Cortex of kidney (tissue), 1 donor: ENCODE measurements at places on chromosomes 4 and X.

DNA sequence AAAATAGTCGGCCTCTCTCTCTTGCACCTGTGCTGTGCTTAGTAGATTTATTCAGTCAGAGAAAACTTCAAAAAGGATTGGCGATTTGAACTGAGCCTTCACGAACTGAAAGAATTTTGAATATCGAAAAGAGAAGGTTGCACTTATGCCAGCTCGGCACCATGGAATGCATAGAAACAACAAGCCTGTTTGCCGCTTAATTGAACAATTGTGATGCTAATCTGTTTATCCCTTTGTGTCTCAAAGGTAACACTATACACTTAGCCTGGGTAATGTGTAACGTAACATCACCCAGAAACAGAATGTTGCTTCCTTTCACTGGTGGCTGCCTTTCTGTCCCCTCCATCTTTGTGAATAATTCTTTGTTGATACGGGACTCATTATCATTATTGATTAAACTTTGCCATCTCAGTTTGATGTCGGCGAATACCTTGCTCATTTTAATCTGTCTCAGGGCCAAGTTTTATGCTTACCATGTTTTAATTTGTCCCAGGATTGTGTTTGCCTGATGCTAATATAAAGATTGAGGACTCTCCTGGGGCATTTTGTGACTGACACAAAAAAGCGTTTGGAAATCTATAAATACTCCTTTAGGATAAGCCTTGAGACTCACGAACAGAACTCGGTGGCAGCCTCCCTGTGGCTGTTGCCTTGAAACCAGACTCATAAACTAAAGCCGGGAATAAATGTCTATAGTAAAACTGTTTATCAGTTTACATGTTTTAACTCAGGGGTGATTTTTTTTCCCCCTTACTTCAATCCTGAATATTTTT lies 400.5 kb downstream of the RAPGEF2 start:
- DNase-seq = no peak

DNA sequence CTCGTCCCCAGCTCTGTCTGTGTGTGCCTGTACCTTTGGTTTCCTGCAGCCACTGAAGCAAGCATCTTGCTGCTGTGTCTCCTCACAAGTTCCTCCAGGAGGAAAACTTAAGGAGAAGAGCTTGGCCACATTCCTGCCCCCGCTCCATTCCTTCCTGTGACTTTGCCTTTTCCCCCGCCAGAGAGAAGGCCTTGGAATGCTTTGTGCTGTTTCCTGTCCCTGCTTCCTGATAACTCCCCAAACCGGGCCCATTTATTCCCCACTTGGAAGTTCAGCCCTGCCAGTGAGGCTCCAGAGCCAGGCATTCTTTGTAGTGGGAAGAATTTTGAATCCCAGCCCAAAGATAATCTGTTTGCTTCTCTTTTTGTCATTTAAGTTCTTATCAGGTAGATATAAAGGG lies 33.1 kb downstream of the SMIM10L2A start:
- no peak for DNase-seq

DNA sequence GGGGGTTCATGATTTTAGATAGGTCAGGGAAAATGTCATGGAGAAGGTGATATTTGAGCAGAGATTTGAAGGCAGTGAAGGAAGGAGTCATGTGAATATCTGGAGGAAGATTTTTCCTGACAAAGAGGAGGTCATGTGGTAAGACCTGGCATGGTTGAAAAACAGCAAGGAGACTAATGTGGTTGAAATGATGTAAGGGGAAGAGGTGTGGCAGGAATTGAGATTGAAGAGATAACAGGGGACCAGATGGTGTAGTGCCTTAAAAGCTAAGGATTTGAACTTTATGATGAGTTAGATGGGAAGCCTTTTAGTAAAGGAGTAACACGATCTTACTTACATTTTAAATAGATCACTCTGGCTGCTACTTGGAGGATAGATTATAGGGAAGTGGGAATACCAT lies 210.9 kb downstream of the RTL9 start:
- no peak for DNase-seq

DNA sequence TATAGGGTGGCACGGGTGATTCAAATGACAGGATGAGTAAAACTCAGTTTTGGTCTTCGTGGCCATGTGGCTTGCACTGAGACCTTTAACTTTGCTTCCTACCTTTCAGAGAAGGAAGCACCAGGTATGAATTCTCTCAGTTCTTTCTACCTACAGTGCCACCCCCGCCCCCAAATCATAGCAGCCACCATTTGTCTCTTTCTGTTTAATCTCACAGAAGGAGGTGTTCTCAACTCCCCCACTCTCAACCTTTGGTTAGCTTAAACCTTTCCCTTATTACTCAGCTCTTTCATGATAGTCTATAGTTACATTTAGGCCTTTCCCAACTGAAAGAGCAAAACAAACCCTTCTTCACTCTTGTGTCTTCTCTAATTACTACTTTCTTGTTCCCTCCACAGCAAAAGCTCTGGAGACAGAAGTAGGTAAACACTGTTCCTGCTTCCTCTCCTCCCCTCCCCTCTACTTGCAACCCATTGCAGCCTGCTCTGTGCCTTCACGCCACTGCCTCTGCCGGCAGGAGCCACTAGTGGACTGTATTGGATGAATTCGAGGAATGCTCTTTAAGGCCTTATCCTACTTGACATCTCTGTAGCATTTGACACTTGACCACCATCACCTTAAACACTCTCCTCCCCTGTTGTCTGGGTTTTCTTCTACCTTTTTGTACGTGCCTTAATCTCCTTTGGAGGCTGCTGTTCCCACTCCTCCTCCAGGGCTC lies 123.7 kb downstream of the AFF1 start:
- DNase-seq = no peak

DNA sequence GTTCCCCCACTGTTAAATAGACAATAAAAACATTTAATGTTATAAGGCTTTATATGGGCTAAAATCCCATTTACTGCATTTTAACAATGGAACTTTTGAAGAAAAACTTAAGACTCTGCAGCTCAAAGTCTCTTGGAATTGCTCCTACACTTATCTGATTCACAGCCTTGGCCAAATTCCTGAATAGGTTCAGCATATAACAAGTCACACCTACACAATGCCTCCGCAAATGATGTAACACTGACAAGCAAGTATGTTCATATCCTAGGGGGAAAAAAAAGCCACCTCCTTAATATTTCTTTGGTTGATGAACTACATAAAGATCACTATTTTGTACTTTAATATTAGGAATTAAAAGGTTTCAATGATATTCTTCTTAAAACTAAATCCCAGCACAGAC lies 34.5 kb downstream of the RPS6KA6 start:
- DNase-seq = no peak

GRCh38 chrX:27863809-27864208 lies 56.0 kb downstream of the MAGEB10 start:
- DNase-seq = no peak
